ENCODE measurements at places on chromosomes 2 and 18.
A peak's percentile ranks its signal among the peaks of the same experiment; 100 is the strongest.

GRCh38 chr2:2931318-2932075 lies 446.1 kb downstream of the EIPR1 start:
- DNase-seq: no peak

GRCh38 chr2:240098349-240098748 lies 37.8 kb downstream of the COPS9 start:
- DNase-seq: no peak

DNA sequence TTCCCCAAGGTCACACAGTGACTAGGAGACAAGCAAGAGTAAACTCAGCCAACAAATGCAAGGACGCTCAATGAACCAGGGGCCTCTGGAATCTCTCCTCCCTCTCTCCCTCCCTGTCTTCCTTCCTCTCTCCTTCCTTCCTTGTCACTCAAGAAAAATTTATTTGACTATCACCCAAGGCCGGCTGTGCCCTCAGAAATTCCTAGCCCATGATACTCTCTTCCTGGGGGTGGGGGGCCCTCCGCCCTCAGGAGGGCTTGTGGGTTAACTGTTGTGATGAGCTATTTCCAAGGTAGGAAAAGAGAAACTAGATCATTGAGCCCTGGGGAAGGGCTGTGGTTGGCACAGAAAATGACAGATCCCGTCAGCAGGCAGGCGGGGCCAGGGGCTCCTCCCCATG lies 21.7 kb downstream of the INHBB start:
- no peak for DNase-seq

DNA sequence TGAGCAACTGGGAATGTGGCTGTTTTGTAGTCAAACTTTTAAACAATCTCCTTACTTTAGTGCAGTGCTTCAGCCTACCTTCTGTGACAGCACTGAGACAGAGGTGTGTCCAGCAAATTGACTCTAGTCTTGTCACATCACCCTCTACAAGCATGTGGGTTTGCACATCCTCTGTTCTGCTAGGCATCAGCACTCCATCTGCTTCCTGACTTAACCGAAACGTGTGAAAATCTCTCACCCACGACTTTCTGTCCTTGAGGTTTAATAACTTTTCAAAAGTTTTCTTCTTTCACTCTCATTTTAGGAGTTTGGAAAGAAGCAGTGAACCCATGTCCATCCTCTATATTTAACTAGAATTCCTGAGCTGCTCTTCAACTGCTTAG lies 42.6 kb downstream of the TTR start:
- no peak for DNase-seq

DNA sequence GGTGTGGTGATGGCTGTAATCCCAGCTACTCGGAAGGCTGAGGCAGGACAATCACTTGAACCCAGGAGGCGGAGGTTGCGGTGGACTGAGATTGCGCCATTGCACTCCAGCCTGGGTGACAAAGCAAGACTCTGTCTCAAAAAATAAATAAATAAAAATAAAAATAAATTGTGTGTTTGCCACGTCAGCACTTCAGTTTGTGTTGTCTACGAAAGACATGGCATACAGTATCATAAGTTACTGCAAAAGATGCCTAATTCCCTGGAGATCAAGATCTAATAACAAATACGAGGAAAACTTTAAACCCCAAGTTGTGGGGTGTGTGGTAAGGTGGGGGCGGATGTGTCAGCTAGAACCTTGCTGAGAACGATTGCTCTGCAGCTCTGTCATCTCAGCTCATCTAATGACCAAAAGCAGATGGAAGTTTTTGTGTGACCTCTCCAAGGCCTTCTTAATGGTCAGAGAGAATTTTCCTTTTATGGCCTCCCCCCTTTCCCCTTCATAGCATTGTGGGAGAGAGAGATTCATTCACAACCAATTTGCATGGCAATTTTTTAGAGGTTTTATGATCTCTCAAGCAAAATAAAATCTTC lies 11.3 kb downstream of the NPAS2 start:
- no peak for DNase-seq

- DNase-seq: no peak
Measured at GRCh38 chr2:38722271-38723061, 28.7 kb downstream of the SRSF7 start.

DNA sequence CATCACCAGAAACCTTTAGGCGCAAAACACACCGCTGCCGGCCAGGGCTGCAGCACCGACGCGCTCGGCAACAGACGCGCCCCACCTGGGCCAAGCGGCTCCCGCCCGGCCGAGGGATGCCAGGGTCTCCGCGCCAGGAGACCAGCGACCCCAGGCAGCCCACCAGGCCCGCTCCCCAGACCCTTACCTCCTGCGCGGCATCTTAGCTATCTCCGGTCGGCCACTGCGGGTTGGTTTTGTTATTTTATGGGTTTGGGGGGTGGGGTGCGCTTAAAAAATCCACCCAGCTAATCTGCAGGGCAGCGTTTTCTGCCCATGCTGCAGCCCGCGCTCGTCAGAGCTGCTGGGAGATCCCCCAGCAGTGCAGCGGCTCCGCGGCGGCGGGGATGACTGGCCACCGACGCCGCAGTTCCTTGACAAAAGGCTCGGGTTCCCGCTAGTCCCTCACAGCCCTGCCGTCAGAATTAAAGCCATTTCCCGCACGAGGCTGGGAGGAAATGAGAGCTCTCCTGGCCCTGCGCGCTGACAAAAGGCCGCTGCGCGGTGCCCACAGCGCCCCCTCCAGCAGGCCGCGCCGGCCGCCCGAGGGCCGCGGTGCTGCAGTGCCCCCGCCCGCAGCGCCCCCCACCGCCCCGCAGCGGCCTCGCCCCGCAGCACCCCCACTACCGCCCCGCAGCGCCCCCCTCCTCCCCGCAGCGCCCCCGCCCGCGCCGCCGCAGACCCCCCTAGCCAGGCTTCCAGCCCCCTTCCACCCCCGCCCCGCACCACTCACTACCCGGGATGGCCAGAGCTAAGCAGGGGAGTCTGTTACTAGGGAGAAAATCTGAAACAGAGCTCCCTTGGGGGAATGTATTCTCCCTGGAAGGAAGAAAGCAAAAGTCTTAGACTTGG lies at the start of gene ADD2:
Gene ADD2, minus strand, starts transcription at position 502 of the 891 bp plus-strand sequence. CDS start 61,792 bp downstream, outside the sequence.
- peak; percentile 60 for DNase-seq

- DNase-seq: no peak
Measured at GRCh38 chr2:62458206-62458641, 47.8 kb downstream of the TMEM17 start.

DNA sequence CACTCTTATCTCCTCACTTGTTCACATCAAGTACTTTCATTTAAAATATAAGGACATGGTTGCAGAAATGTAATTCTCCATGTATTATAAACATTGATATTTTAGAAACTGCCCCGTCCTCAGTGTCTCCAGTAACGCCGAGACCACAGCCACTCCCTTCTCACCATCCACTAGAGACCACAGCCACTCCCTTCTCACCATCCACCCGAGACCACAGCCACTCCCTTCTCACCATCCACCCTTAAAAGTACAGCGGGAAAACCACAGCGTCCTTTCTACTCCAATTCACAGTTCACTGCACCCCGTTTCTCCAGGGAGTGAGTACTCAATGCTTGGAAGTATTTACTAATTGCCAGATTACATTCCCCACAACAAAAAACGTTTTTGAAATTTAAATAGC lies 1452.2 kb upstream of the ACVR2A start:
- no peak for DNase-seq

All from NCI-H1694 (cell line).